Stimulated activated CD4-positive, alpha-beta T cell treated with anti-CD3 and anti-CD28 coated beads, TNF-alpha, amount 100 ng/mL, for 1 hour (primary cell): ENCODE measurements at places on chromosomes 1 and 21.

GRCh38 chr1:37410815-37411214 is 63.6 kb upstream of the ZC3H12A start:
- no peak for DNase-seq

DNA sequence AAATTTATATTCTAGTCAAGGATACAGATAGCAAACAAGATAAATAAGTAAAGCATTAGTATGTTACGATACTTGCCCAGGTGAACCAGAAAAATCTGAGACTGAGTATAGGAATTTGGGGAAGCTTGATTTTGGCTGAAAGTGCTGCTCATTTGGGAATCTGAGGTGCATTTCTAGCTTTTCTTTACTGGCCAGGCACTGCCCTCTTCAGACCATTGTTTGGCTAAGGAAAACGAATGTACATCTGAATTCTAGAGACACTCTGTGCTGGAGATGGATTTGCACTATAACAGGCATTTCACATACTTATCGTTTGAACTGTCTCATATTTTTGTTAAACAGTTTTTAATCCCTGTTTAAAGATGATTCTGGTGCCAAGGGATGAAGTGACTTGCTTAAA is 23.4 kb downstream of the ARID1A start:
- no peak for DNase-seq

DNA sequence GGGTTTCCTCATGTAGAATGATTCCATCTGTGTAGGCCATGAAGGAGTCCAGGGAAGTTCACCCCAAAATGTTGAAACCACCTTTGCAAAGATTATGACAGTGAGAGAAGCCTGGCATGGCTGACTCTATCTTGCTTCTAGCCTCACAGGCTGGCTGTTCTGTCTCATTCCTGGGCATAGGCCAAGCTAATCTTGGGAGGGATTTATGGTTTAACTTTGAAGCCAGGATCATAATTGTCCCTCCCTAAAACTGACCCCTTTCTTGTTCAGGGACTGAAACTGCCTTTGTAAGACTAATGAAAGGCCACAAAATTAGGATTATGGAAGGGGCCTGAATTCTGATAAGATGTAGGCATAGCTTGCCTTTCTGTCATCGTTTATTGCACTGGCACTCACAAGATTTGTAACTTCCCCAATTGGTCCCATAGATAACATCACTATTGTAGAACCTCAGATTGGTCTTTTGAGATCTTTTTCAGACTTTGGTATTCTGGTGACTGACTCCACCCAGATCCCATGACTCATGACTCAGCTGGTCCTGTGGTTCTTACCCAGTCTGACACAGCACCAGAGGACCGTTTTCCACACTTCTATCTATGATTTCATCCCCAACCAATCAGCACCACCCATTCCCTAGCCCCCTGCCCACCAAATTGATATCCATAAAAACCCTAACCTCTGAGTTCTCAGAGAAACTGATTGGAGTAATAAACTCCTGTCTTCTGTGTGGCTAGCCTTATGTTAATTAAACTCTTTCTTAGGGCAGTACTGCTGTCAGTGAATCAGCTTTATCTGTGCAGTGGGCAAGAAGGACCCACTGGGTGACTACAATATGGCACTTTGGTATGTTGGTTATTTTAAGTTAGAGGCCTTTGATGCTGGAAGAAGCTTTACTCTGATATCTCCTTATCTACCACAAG is 13.6 kb upstream of the LAMTOR5 start:
- DNase-seq: no peak

- no peak for DNase-seq
These were observed 339 bp downstream of the PTGS2 start for GRCh38 chr1:186679924-186680244.

- DNase-seq: no peak
These were observed 3.1 kb upstream of the ELF3 start for GRCh38 chr1:202007304-202007703.

- no peak for DNase-seq
These were observed 13.7 kb upstream of the ADAM30 start for GRCh38 chr1:119909890-119910596.

DNA sequence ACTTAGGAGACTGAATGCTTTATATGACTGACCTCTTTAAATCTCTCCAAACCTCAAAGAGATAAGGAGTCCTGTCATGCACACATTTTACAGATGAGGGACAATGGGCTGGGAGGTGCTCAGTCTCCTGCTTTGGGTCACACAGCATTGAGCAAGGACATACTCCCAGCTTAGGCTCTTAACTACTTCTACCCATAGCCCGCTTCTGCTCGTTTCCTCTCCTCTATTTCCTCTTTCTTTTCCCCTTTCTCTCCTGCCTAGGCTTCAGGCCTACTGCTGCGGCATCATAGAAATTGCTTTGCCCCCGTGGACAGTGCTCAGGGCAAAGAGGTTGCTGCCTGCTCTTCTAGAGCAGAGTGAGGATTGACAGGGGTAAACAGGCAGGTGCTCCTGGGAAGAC is 12.4 kb upstream of the ZNF691 start:
- no peak for DNase-seq
